CMK (cell line): ENCODE measurements at places on chromosomes 1 and 21.

- no peak for DNase-seq
Observed at GRCh38 chr1:41045740-41046139, 24.2 kb upstream of the SLFNL1 start.

GRCh38 chr1:89332461-89332860 lies 31.4 kb upstream of the GBP6 start:
- no peak for DNase-seq

DNA sequence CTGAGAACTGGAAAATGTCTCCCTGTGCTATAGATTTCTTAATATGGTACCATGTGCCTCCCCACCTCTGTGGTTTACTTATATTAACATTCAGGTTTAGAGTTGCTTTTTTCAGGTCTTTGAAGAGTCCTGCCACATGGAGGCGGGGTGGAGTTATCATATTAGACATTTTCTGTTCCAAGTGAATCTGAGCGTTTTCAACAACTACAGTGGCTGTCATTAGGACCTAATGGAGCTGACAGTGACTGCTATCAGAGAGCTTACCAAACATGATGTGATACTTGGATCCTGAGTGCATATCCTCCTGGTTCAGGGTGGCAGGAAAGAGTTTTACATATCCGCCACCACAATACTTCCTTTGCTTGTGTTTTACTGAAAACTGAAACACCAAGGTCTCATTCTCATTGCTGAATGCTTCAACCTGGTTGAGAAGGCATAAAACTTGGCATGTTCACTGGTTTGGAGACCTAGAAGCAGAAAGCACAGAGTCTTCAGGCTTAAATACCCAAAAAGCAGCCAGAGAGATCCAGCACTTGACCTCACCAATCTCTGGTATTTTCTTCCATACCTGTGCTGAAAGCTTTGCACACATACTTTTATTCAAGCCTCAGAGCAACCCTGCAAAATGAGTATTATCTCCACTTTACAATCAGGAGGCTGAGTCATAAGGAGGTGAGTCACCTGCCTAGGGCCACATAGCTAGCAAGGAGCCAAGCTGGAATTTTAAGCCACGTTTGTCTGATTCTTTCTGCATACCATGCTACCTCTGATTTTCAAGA lies 47.4 kb upstream of the OSBPL9 start:
- no peak for DNase-seq

GRCh38 chr1:203641503-203641890 lies 14.9 kb downstream of the ATP2B4 start:
- DNase-seq = no peak

DNA sequence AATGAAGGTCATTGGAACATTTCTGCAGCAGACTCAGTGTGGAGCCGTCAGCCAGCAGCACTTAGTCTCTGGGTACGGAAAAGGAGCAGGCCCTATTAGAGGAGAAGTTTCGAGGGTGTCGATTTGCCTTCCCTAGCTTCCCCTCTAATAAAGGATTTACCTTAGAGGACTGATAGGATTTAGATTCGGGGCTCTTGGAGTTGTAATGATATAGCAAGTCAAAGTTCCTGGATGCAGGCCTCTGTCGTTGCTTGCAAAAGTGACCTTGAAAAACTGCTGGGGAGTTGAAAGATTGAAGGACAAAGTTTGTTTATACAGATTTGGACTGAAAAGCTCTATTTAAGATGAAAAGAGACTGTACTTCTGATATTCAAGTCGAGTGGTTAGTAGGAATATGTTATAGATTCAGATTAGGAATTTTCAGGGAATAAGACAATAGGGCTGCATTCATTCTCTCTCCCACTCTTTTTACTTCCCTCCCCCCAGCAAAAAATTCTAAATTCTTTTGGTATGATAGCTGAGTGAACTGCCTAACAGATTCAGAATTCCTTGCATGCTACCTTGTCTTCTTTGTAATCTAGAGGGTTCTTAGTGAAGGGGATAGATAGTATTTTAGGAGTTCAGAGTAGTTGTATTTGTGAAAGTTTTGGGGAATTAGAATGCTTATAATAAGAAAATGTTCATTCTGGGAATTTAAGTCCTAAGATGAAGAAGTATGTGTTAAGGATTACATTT lies 19.2 kb downstream of the NFYC start:
- no peak for DNase-seq

DNA sequence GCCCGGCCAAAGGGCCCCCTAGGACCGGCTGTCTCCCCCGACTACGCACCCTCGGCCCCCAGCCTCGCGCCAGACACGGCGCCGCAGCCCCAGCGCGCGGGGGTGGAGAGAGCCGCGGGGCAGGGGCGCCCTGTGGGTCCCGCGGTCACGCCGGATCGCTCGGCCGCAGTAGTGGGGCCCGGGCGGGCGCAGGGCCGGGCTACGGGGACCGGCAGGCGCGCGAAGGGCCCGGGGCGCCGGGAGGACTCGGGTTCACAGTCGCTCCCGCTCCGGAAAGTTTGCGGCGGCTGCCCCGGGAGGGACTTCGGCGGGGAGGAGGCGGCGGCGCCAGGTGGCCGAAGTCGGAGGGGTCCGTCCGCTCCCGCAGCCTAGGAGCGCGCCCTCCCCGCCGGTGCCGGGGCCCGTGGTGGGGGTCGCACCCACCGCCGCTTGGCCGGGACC lies 7.1 kb upstream of the ZNF669 start:
- no peak for DNase-seq

GRCh38 chr21:43939443-43940328 lies 72.4 kb upstream of the TRAPPC10 start:
- no peak for DNase-seq

GRCh38 chr1:221801773-221802516 lies 60.1 kb upstream of the DUSP10 start:
- no peak for DNase-seq

GRCh38 chr1:112911506-112912220 lies 44.3 kb downstream of the SLC16A1 start:
- DNase-seq = no peak

DNA sequence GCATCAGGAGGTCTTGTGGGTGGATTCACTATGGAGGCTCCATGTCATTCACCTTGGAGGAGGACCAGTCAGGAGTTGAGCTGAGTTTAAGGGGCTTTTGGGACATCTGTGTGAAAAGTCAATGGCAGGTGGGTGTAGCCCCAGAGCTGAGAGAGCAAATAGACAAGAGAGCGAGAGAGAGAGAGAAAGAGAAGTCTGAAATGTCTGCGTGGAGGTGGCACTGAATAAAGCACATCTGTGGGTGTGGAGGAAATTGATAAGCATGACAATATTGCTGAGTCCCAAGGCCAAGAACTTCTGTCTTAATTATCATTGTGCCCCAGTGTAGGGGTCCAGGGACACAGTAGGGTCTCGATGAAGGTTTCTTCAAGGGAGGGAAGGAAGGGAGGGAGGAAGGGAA lies 79.5 kb upstream of the VAMP3 start:
- DNase-seq = no peak

- DNase-seq = no peak
Observed at GRCh38 chr21:26148840-26149354, 21.7 kb downstream of the APP start.

DNA sequence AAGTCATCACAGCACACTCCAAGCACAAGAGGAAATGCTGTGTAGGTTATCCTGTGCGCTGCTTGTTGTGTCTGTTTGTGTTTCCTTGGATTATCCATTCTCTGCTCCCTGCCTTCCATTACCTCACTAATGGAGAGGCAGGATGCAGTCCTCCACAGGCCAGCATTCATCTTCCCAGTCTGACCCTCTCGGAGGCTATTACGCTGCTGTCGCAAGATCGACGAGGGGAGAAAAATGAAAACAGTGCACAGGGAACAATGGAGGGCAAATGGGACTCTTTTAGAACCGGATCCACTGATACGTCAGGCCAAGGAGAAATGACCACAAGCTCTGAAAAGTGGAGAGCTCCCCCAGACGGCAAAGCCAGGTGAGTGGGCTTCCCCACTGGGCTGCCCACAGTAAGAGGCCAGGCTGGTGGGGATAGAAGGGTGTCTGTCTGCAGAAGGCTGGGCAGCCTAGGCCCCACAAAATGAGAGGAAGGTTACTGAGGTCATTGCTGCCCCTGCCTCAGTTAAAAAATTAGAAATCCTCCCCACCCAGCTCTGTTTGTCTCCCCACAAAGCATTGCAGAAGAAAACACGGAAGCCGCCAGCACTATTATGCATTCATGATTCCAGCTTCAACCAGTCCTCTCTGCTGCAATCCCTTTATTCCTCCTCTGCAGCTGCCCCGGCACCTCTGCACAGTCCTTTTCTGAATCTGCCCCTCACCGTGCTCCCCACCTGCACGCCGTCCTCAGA lies 21.7 kb downstream of the LRRN2 start:
- no peak for DNase-seq

DNA sequence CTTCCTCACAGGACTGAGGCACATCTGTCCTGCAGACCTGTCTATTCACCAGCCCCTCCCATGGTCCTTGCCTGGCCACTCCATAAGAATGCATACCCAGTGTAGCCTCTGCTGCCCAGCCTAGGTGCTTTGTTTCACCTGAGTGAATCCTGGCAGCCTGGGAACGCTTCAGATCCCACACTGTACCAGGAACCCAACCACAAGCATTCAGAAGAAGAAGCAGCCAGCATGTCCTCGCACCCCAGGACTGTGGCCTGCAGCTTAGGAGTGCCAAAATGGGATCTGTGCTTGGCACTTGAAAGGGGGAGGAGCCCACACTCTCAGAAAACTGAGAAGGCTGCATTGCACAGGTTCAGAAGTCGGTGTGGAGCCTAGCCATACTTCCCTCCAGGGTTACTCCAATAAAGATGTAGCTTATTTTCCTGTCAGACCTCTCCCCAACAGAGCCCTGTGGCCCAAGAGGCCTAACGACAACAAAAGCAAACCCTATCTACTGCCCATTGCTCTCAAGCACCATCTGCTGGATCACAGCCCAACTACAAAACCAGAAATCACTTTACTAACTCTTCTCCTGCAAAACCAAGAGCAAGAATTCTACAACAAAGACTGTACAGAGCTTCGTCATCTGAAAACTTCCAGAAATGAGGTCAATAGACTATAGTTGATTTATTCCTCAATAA lies 923.1 kb upstream of the NEGR1 start:
- no peak for DNase-seq

GRCh38 chr1:207424570-207425131 lies 29.5 kb upstream of the CR2 start:
- no peak for DNase-seq

GRCh38 chr1:56064705-56065104 lies 514.7 kb downstream of the PLPP3 start:
- no peak for DNase-seq

GRCh38 chr21:42651515-42652401 lies 1.7 kb upstream of the PDE9A start:
- DNase-seq = no peak

DNA sequence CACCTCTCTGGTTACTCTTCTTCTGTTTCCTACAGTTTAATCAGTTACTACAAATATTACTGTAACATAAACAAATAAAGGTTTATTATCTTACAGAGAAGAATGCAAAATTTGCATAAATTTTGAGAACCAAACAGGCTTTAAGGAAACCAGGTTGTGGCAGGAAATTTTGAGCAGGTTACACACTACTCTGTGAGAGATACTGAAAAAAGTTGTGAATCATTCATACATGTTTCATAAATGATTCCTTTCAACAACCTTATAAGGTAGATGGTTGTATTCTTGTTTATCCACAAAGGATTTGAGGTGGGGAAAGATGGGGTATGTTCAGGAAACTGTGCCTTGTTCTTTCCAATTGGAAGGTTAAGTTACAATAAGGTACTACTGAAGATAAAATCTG lies 58.6 kb downstream of the MAST2 start:
- DNase-seq = no peak

DNA sequence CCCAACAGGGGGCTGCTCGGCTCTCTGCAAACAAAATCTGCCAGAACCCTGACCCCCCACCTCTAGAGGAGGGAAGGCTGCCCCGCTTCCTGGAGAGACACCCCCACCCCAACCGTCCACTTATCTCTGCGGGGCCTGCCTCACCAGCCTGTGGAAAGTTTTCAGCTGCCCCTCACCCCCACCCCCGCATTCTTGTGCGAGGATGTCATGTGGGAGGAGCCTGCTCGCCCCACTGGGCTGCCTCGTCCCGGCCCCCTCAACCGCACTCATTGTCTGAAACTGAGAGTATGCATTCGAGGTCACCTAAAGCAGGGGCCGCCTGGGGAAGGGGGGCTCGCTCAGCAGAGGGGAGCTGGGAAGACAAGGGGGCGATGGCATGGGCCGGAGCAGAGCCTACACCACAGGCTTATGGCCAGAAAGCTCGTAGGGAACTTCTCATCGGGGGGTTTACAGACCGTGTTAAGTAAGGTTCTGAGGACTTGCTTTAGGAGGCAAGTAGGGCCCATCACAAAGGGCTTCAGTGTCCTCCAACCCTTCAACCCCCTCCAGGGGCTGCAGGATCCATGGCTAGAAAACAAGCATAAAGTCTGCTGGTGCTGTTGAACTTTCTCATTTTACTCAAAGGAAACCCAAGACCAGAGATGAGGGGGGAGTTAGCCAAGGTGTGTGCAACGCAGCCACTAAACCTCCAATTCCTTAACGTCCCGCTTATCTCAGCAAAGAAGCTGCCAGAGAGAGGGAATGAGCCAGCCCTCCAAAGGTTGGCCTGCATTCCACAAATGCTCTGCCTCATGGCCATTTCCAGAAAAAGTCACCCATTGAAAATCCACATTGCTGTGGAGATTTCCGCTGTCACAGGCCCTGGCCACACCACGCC lies 9.4 kb downstream of the EPHA2 start:
- no peak for DNase-seq

- DNase-seq = no peak
Observed at GRCh38 chr1:228902781-228903433, 167.6 kb downstream of the RHOU start.

- DNase-seq = no peak
Observed at GRCh38 chr1:55506740-55507577, 291.8 kb upstream of the USP24 start.

DNA sequence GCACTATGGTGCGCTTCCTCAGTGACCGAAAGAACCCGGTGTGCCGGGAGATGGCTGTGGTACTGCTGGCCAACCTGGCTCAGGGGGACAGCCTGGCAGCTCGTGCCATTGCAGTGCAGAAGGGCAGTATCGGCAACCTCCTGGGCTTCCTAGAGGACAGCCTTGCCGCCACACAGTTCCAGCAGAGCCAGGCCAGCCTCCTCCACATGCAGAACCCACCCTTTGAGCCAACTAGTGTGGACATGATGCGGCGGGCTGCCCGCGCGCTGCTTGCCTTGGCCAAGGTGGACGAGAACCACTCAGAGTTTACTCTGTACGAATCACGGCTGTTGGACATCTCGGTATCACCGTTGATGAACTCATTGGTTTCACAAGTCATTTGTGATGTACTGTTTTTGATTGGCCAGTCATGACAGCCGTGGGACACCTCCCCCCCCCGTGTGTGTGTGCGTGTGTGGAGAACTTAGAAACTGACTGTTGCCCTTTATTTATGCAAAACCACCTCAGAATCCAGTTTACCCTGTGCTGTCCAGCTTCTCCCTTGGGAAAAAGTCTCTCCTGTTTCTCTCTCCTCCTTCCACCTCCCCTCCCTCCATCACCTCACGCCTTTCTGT lies 7.3 kb upstream of the PIGV start:
- DNase-seq = no peak

DNA sequence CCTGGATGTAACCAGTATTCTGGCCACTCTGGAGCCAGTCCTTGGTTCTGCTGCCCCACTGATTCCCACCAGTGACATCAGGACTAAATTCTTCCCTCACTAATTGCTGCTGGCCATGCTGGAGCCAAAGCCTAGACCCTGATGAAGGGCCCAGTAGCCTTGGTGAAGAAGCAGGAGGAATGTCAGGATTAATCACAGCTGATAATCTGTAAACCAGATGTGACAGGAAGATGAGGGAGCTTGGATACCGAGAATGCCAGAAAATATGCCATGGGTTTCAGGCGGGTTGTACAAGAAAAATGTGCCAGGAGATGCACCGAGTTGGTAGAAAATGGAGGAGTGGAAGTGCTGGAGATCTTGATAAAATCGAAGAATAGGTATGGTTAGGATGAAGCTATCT lies 119.0 kb upstream of the PPP2R5A start:
- DNase-seq = no peak
